NT2/D1 (cell line): ENCODE measurements at places on chromosomes 12 and 14.

GRCh38 chr12:113002155-113002554 is 23.8 kb downstream of the OAS2 start:
- no peak for DNase-seq

DNA sequence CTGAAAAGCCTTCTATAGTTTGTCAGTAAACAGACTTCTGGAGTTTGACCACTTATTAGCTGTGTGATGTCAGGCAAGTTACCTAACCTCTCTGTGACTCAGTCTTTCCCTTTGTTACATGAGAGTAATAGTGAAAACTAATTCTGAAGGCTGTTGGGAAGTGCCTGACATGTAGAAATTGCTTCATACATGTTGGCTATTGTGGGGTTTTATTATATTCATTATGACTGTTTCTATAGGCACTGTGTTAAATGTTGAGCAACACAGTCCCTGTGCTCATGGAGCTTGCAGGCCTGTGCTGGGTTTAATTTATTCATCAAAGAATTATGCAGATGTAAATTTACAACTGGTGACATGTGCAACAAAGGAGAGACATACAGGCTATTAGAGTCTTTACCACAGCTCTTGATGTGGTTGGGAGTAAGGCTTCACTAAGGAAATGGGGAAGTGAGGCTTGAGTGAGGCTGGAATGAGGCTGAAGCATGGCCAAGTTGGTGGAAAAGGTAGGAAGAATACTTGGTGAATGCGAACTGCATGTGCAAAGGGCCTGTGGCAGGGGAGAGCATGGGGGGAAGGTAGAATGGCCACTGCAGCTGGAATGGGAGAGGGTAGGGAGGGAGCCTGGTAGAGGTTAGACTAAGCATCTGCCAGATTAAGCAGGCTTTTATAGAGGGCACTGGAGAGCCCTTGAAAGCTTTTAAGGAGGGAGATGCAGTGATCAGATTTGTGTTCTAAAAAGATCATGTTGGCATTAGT is 236.4 kb upstream of the CRY1 start:
- no peak for DNase-seq

GRCh38 chr12:6563448-6564050 is 4.5 kb downstream of the NOP2 start:
- peak; percentile 78 for DNase-seq

- no peak for DNase-seq
These were observed 3.1 kb upstream of the ATXN3 start for GRCh38 chr14:92109490-92109889.

DNA sequence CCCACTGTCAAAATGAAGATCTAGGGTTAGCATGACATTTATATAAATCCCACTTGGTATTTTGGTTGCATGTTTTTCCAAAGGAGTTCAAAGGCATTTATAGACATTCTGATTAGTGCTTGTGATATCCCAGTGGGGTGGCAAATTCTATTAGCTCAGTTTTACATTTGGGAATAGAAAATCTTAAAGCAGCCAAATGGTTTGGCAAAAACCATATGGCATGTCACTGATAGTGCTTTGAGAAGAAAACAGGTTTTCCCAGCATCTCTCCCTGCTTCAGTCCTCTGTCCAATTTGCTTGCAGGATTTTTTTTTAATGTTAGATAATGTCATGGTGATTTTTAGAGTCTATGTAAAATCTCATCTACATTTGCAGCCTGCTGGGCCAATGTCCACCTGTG is 225.1 kb upstream of the DIO3 start:
- DNase-seq = no peak

GRCh38 chr12:29807129-29807528 is 23.4 kb upstream of the TMTC1 start:
- DNase-seq = no peak

- no peak for DNase-seq
These were observed 10.8 kb downstream of the KIF26A start for GRCh38 chr14:104149278-104149595.

DNA sequence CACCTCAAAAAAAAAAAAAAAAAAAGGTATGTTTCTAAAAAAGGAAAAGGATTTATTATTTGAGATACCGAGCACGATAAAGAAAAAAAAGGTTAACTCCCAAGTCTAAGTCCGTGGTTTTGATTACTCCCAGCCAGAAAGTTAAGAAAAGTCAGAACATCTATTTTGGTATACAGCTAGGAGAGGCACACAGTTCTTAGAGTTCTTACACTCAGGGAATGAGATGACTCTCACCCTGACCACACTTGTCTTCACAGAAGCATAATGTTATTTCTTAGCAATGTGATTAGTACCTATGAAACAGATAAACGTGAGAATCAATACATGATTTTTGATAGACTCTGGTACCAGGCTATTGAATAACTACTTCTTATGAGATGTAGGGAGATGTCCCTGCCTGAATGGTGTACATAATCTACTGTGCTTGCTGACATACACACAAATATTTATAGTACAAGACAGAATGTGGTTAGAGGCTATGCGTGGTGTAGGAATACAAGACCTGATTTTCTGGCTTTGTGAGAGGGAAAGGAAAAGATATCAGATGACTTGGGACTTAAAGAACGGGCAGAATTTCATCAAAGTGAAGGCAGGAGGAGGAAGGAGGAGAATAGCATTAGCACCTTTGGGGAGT is 31.6 kb downstream of the LIMA1 start:
- DNase-seq = no peak

GRCh38 chr12:67545298-67545697 is 103.2 kb upstream of the DYRK2 start:
- no peak for DNase-seq

DNA sequence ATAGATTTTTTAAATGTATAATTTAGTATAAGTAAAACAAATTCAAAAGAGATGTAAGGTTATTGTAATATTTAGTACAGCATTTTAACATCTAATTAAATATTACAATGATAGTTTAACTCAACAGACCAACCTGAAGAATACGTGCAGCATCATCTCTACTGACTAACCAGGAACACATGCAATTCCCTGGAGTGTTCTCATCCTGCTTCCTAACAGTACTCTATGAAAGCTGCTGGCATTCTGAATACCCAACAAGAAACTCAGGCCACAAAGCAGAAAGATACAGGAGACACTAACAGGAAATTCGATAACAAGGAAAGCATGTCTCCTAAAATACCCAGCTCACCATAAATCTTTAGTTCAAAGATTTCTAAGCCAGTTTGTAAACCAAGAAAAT is 58.3 kb downstream of the CEP83 start:
- no peak for DNase-seq

DNA sequence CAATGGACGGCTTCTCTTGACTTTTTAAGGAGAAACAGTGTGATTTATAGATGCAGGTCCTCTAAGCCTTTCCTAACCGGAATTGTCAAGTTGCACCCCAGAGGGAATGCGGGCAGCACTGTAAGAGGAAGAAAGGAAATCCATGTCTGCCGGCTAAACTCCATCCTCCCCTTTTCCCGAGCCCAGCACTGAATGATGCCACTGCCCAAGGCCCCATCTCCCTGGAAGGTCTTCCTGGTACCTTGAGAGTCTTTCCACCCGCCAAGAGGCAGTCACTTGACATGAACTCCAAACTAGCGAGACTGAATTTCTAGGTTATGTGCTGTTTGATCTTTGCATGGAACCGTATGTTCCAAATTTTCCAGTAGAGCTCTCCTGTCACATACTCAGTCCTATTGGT is 313.4 kb upstream of the FKBP4 start:
- DNase-seq = no peak

DNA sequence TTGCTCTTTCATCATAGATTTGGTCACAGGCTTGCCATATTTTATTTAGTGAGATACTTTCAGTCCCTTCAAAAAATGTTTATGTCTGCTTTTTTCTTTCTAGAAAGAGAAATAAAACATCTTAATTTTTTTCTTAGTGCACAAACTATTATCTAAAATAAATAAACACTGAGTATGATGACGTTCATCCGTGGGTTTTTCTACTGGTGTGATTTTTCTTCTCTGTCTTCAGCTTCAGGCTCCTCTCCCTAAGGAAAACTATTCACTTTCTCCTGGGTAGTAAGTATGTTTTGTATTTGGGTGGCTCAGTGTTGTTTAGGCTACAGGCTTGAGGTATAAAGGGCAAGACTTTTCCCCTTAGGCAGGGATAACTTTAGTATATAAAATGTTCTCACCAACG is 154.7 kb downstream of the DACT1 start:
- DNase-seq = no peak

DNA sequence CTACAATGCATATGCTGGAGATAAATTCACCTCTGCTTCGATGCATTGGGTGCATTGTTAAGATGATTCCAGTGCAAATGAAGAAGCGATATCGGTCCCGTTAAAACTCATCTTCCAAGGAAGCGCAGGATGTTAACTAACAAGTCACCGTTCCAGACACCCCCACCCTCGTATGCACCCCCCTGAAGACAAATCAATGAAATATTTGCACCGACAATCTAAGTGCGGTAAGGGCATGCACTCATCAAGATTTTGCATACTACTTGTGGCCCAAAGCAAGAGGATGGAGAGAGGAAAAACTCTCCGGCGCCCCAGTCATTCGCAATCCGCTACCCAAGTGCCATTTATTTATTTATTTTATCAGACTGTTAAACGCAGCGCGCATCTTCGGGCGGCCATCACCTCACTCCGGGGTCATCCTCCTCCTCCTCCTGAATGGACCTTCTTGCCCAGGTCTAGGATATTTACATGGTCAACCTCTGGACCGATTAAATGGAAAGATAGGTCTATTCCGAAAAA is 1.2 kb downstream of the NOVA1 start:
- no peak for DNase-seq
